ENCODE measurements at places on chromosomes 2 and 18.
A peak's percentile ranks its signal among the peaks of the same experiment; 100 is the strongest.

GRCh38 chr2:165903406-165903805 is 50.2 kb downstream of the TTC21B start:
- no peak for ATAC-seq

GRCh38 chr2:8487461-8487932 is 194.4 kb upstream of the ID2 start:
- no peak for ATAC-seq

- ATAC-seq, result no peak
These were observed 53.8 kb upstream of the SLC66A3 start for GRCh38 chr2:11101430-11101829.

DNA sequence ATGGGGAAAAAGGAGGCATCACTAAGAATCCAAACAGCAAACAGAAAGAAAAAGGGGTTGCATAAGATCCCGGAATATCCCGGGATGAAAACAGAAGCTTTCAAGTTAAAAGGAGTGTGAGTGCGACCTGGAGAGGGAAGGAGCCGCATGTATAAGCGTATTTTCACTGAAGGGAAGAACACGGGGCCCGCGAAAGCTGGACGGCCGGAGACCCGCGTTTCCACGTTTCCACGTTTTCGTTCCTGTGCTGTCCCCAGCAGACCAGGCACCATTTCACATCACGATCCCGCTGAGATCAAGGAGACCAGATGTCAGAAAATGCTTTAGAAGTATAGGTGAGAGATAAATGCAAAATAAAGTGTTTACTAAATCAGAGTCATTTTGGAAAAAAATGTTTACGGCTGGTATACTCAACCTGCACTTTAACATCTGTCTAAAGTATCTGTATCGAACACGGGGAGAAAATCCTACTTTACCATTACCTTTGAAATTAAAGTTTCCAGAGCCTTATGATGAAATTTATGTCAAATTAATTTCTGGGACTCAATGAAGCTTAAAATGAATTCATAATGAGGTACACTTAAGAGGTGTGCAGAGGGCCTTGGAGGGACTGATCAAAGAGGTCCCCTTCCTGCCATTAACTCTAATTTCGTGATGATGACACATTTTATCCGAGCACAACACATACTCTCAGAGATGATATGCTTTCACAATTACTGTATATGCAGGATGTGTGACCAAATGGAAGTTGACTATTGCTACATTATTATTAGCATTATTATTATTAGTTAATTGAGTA is 71.0 kb upstream of the SALL3 start:
- no peak for ATAC-seq

DNA sequence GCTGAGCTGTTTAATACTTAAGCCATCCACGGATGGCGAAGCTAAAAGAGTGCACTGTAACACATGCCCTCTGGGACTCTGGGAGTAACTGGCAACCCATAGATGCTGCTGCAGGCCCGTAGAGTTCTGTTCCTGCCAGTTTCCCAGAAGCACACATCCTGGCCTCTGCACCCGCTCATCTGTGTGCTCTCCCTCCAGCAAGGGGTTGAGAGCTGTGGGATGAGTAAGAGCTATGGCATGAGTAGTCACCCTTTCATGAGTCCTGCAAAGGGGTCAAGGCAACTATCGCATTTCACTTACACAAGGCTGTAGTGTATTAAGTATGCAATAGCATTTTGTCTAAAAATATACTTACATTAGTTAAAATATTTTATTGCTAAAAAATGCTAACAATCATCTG is 1341.8 kb upstream of the NXPH2 start:
- no peak for ATAC-seq

- ATAC-seq, result no peak
These were observed 70.6 kb downstream of the RPE start for GRCh38 chr2:210072922-210073509.

DNA sequence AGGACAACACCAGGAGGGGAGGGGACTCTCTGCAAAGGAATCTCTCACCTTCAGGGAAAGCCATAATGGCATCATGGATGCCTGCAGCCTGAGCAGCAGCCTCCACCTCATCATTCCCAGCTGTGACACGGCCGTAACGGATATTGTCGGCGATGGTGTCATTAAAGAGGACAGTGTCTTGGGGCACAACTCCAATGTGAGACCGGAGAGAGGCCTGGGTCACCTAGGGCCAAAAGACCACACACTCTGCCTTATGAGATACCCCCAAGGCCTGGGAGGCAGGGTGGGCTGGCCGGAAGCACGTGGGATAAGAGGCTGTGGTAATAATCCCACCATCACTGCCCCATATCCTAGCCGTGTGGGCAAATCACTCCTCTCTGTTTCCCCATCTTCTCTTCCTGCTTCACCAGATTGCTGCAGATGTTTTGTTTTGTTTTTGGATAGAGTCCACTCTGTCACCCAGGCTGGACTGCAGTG is 4.3 kb downstream of the ZFAND2B start:
- ATAC-seq, result no peak

GRCh38 chr2:20976527-20976926 is 67.3 kb downstream of the APOB start:
- ATAC-seq, result no peak

- ATAC-seq, result no peak
These were observed 266.7 kb downstream of the METTL4 start for GRCh38 chr18:2304378-2305175.

DNA sequence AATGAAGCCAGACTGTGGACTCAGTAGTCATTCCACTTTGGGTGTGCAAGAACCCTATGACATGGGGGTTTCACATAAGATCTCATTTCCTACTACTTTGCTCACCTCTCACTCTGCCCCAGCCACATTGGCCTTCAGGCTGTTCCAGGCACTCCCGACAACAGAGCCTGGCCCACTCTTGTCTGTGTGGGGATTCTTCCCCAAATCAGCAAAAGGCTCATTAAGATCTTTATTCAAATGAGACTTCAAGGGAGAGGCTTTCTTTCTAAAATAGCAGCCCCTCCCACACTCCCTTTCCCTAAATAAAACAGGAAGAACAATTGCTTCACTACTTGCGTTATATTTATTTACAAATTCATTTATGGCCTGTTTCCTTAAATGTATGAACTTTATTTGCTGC is 3.5 kb upstream of the CDC42EP3 start:
- no peak for ATAC-seq

GRCh38 chr2:191314697-191315364 is 69.6 kb downstream of the MYO1B start:
- no peak for ATAC-seq

DNA sequence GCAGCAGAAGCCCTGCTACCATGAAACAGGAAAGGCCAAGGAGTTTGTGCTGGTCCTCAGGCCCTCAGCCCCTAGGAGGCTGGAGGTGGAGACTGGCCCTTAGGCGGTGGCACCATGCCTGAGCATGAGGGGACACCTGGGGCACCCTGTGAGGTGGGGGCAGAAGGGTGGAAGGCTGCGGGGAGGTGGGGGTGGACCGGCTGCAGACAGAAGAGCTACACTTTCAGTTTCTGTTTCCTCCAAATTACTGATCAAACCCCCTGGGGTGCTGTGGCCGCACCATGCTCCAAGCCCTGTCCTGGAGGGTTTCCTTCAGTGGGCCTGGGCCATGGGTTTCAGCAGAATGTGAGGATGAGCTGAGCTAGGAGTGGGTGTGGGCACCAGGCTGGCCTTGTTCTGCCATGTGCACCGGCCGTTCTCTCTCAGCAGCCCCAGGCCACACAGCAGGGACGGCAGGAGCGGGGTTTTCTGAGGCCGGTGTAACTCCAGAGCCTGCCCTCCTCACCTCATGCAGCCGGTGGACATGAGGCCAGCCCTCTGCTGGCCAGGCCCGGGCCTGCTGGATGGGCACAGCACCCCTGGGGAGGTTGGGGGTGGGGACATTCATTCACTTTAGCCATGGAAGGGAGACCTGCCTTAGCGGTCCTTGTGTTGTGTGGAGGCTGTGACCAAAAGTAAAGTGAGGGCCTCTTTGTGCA is 51.5 kb downstream of the PLEKHB2 start:
- no peak for ATAC-seq

- ATAC-seq, result no peak
These were observed 103.8 kb downstream of the GAREM1 start for GRCh38 chr18:32366586-32367538.

DNA sequence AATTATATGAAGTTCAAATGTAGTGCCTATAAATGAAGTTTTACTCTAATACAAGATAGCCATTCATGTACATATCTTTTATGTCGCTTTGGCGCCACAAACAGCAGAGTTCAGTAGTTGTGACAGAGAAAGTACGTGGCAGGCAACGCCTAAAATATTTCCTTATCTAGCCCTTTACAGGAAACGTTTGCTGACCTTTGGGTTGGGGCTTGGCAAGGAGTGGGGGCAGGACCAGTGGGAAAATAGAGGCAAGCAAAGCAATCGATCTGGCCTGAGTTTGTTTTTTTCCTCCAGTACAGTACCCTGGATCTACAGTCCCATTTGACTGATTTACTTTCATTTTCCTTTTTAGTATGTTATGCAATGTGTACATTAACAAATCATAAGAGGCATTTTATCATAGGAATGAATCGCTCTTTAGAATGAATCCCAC is 13.1 kb downstream of the CCDC68 start:
- no peak for ATAC-seq

- ATAC-seq, result no peak
These were observed 13.1 kb upstream of the MYL12A start for GRCh38 chr18:3234457-3234856.

GRCh38 chr2:86632672-86633071 is 9.0 kb upstream of the RNF103 start:
- ATAC-seq, result no peak

DNA sequence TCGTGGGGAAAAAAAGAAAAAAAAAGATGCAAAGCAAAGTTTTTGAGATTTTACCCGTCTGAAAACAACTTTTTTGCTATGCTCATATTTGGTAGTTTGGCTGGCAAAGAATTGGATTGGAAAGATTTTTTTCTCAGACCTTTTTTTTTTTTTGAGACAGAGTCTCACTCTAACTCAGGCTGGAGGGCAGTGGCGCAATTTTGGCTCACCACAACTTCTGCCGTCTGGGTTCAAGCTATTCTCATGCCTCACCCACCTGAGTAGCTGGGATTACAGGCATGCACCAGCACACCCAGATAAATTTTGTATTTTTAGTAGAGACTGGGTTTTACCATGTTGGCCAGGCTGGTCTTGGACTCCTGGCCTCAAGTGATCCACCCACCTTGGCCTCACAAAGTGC is 56.3 kb upstream of the TANC1 start:
- ATAC-seq, result no peak

DNA sequence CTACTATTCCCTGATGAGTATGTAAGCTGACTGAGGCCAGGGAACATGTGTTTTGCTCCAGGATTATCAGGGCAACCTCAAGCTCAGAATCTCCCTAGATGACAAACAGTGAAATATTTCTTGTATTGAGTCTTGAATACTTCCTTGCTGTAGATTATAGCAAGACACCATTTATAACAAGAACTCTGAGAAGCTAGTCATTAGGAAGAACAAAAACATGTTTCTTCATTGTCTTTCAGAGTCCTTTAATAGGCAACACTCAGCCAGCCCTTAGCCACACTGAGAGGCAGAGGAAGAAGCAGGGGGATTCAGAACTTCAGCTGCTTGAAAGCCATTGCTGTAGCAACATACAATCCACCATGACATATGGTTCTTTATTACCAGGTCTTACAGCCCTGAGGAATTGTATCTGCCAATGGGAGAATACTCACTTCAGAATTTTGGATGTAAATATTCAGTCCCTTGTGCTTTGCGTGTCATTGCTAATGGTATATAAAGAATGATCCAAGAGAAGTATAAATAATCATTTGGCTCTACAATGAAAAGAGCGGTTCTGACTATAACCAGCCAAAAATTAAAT is 117.5 kb upstream of the NCKAP5 start:
- no peak for ATAC-seq

- ATAC-seq, result peak; percentile 64
These were observed 37.6 kb upstream of the PMAIP1 start for GRCh38 chr18:59861963-59862819.

- ATAC-seq, result no peak
These were observed 66.9 kb downstream of the STK39 start for GRCh38 chr2:168180483-168180882.

DNA sequence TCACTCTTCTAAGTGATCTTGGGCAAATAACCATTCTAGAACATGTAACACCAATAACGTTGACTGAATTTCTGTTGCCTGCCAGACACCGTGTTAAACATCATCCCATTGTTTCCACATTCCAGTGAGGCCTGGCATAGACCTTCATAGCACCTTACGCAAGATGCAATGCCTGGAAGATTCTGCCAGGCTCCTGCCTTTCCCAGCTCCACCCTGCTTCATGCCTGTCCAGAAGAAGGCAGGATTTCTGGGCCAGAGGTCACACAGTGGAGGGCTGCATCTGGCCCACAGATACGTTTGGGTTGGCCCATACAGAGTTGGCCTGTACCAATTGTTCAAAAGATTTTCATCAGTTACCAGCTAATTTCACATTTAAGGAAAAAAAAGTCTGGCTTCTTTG is 46.3 kb downstream of the EN1 start:
- no peak for ATAC-seq
